ENCODE measurements at places on chromosomes 1 and 21.

DNA sequence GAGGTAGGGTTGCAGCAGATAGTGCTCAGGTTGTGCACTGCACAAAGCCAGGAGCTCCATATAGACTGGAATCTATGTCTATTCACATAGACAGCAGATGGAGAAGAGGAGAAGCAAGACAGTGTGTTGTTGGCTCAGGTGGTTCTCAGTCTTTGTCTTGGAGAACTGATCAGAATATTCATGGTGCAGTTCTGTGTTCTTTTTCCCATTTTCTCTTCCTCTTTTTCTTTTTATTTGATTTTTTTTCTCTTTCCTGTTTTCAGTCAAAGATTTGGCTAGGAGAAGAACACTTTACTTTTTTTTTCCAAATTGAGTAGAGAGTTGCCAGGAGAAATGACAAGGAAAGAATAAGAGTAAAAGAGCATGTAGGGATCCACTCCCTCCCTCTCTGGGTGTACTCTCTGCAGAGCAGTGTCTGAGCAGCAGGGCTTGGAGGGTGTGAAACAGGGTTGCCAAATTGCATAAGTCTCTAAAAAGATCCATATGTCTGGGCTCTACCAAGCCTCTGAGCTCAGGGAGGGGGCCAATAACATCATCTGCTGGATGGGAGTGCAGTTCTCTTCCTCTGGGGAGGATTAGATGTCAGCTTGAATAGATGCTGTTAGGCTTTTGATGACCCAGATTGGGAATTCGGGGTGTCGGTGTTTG is 8.7 kb upstream of the CD34 start:
- no peak for DNase-seq

- peak; percentile 88 for DNase-seq
Measured at GRCh38 chr1:201703621-201704438, 125.1 kb upstream of the IPO9 start.

DNA sequence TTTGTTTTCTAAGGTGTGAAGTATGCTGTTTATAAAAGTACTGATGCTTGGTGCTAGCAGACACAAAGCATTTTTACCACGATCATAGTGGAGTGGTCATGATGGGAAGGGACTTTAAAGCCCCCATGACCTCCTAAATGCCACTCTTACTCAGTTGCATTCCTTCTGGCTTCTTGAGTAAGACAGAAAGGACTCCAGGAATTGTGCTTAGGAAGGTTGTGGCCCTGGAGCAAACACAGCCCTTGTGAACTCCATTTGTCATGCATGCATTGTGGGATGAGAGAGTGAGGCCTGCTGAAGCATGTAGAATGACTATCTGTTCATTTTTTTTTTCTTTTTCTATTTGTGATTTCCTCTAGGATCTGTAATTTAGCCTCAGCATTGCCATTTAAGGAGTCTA is 34.2 kb downstream of the AK5 start:
- no peak for DNase-seq

DNA sequence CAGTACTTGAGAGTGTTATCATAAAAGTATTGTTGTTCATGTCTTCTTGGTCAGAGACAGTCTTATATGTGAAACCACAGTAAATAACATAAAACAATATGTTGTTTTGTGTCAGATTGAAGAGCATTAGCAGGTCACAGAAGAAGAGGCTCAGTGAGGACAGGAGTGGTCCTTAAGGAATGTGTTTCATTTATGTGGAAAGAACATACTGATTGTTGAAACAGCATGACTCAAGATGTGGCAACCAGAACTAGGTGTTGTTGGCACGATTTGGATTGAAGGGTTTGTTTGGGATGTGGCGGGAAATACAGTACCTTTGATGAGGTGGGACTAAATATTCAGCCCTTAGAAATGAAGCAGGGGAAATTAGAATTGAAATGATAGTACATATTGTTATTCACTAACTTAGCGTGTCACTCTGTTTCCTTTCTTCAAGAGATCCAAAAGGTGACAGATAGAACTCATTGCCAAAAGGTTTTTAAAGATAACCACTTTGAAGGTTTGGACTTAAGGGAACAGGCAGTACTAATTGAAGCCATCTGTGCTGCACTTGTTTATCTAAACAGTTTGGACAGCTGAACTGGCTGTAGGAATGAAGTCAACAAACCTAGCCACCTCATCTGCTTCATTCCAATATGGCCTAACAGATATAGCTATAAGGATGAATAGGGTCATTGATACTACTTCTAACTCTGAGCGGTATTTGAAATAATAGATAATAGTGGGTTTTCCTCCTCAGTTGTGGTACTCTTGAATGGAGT is 14.4 kb downstream of the RALGPS2 start:
- DNase-seq: no peak

DNA sequence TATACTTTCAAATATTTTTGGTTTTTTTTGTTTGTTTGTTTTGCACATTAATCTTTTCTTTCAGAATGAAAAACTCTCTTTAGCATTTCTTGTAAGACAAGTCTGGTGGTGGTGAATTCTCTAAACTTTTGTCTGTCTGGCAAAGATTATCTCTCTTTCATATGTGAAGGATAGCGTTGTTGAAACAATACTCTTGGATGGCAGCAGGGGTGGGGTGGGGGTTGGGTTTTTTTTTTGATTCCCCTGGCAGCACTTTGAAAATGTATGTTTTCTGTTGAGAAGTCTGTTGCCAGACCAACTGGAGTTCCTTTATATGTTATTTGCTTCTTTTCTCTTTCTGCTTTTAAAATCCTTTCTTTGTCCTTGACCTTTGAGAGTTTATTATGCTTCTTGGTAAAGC is 160.2 kb downstream of the VAV3 start:
- DNase-seq: no peak

- DNase-seq: no peak
Measured at GRCh38 chr1:173475564-173476196, 1.5 kb upstream of the PRDX6 start.

DNA sequence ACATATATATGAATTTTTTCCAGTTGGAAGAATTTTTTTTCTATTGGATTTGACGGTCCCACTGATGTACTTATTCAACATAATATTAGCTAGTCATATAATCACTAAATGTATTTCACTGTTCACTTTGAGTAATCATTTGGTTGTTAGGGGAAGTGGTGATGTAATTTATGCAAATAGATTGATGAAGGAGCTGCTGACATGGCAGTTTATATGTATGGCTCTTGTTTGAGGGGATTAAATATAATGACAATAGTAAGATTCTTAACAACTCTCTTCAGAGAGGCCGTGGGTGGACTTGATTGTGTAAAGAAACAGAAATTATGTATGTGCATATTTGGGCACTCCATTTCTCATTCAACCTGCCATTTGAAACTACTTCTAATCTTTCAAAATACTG is 653.6 kb upstream of the ADGRL4 start:
- DNase-seq: no peak

- no peak for DNase-seq
Measured at GRCh38 chr1:24403806-24404205, 9.8 kb downstream of the STPG1 start.

Data from lower lobe of right lung (tissue), 2 donors.